D721Med (cell line): ENCODE measurements at places on chromosomes 2 and 18.
A peak's percentile ranks its signal among the peaks of the same experiment; 100 is the strongest.

DNA sequence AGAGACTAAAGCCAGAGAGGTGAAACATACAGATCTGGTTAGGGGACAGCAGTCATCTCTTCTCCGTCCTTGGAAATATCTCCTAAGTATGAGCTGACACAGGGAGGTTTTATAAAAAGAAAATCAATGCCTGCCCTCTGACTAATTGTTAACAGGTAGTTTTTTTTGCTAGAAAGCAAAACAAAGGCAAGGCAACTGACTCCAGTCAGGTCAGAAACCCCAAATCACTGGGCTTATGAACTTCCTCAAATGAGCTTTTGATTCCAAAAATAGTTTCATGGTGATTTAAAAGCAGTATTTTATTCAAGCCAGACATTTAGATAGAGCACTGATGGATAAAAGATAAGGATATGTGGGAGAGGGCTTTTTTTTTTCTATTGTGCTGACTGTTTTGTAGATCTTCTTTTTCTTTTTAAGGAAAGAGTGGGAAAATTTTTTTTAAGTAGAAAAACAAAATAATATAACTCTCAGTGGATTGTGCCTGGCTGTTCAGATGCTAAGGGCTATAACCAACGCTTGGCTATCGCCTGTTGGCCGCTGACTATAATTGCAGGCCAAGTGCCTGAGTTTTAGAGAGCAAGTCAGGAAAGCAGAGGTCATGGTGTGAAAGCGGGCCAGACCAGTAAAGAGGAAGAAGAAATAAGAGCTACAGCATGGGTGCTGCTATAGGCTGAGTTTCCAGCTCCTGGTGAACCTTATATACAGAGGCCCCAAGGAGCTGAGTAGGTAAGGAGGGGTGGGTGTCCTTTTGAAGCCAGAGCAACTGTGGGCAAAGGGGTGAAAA, 44.9 kb downstream of the MRPL35 start:
- no peak for DNase-seq

DNA sequence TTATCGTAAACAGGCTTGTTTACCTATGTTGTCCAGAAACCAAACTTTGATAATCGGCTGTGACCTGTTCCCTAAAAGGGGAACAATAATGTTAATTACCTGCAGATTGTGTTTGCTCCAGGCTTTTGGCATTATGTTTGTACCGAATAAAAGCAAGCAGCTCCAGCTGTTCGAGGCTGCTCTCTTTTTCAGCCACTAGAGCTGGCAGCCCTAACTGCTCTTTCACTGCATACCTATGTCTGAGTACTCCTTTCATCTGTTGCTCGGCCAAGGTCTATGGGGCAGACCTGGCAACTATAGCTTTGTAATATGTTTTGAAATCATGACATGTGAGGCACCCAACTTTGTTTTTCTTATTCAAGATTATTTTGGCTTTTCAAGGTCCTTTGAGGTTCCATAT, 77.8 kb upstream of the EHBP1 start:
- DNase-seq, result no peak

- no peak for DNase-seq
These were observed 30.1 kb upstream of the SERPINE2 start for GRCh38 chr2:224069172-224069571.

DNA sequence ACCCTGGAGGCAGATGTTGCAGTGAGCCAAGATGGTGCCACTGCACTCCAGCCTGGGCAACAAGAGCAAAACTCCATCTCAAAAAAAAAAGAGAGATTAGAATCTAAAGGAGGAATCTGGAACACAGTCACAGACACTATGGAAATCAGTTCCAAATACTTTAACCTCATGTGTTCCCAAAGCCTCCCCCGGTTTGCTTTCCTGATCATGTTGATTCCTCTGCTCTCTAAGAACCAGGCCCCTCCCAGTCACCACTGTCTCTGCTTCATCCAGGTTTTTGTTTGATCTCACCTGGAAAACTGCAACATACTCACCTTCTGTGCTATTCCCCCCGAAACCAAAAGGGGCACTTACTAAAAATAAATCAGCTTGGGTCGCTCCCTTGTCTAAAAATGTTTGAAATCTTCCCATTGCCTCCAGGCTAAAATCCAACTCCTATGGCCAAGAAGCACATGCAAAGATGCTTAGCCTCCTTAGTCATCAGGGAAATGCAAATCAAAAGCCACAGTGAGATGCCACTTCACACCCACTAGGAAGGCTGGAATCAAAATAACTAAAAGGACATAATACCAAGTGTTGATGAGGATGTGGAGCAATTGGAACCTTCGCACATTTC, 6.2 kb upstream of the NEU2 start:
- no peak for DNase-seq

DNA sequence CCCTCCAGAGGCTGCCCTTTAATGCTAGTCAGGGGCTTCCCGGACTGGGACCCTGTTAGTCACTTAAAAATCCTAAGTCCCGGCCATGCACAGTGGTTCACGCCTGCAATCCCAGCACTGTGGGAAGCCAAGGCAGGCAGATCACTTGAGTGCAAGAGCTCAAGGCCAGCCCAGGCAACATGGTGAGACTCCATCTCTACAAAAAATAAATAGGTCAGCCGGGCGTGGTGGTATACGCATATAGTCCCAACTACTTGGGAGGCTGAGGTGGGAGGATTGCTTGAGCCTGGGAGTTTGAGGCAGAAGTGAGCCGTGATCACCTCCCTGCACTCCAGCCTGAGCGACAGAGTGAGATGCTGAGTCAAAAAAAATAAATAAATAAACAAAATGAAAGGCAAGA, 17.2 kb upstream of the KCNG2 start:
- no peak for DNase-seq

DNA sequence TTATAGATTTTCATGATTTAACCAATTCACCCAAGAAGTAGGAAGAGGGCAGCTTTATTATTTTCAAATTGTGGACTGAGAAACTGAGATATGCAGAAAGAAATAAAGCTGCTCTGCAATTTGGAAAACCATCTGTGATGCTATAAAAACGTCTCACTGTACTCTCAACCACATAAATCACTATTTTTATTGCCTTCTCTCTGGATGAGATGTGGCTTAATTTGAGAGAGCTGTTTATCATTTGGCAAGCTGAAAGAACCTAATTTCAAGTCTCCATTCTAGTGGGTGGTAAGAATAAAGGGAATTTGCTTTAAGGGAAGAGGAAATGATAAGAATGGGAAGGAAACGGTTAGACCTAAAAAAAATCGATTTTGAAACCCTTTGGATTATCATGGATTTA, 49.9 kb upstream of the CYP1B1 start:
- no peak for DNase-seq

DNA sequence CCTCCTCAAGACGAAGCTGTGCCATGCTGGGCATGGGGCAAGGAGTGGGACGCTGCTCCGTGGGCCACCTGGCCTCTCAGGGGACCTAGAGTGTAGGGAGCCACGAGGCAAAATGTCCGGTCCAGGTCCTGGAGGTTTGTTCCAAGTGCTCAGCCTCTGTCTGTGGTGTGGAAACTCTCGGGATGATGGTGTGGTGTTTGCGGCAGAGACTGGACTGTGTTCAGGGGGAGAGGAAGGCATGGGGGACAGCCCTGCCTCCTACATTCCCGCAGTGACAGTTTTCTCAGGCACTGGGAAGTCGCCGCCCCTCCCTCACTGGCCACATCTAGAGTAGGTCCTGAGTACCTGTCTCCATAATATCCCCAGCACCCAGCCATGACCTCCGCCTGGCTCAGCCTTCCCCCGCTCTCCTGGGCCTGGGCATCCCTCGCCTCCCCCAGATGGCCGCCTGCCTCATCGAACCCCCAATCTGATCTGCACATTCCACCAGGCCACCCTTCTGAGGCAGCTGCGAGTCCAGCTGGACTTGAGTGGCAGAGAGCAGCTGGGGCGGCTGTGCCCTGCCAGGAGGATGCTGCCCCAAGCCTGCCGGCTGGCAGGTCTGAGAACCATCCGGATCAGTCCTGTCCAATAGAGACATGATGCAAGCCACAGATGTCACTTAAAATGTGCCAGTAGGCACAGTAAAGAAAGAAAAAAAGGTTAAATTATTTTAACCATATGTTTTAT, 6.2 kb downstream of the KCNIP3 start:
- no peak for DNase-seq

DNA sequence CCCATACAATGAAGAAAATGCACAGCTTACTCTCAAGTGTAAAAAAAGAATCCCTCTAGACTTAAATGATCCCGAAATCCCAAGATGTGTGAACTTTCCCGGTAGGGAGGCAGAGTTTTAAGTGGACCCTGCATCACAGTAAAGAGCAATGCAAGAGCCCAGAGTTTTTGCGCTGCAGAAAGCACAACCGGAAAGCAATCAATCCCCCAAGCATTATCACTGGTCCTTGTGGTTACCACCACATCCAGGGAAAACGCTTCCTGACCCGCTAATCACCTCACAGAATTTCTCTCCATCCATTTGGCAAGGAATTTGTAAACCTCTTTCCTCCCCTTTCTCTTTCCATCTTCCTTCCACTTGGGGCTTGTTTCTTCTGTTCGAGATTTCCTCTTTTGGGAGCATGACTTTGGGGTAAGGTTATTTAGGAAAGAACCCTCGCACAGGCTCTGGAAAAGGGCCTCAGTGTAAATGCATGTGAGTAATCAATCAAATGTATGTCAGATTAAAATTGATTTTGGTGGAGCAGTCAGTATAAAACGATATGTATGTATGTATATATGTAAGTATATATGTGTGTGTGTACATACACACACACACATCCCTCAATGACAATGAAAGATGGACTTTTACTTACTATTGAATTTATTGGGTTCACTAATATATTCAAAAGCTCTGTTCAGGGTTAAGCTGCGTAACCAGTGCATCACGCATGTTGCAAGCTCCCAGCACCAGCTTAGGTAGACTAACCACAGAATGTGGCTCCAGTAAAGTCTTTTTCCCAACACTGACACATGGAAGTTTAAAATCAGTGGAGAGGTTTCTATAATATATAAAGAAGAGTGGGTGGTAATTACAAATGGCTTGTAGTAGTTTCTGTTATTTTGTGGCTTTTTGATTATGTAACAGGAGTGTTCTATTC, 1.6 kb downstream of the PLCL1 start:
- DNase-seq, result no peak

DNA sequence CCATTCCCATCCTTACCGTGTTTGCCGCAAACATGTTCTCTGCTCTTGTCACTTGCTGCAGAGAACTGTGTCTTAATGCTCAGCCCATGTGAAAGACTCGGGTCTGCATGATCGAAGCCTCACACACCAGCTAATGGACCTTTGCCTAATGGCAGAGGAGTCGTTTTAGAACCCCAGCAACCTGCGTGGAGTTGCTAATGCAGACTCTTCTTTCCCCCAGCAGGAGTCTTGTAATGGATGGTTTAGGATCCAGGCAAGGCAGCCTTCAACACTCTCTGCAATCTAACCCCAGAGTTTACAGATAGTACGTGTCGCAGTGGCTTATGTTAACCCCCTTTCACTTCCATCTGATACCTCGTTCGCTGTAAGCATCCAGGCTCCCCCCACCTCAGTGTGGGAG, 316.4 kb downstream of the AGAP1 start:
- DNase-seq, result no peak

DNA sequence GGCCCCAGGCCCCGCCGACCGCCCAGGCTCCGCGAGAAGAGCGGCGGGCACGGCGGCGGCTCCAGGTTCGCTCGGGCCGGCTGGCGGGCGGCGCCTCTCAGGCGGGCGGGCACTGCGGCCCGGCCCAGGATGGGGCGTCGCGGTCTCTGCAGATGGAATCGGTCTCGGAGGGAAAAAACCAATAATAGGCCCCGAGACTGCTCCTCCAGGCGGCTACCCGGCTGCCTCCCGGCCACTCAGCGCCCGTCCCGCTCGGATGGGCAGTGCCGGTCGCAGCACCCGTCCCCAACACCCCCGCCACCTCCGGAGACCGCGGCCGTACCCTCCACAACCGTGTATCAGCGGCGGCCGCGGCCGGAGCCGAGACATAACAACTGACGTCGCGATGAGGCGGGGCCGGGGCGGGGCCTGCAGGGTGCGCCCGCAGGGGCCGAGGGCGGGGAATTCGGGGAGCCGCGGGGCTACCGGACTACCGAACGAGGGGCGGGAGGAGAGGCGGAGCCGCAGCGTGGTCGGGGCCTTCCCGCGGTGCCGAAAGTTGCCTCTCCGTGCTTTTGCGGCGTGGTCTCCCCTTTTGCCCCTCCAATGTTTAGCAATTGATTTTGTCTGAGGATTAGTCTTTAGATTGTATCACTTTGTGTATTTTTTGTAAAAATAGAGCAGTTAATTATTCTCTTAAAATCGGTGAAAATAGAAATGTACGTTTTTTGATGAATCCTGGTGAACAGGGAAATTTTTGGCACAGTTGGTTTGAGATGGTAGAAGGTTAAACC, at the start of gene RNF103:
RNF103 (minus strand) TSS at position 372 of the 773 bp plus-strand sequence. CDS start 979 bp downstream, outside the sequence.
- peak; percentile 78 for DNase-seq

DNA sequence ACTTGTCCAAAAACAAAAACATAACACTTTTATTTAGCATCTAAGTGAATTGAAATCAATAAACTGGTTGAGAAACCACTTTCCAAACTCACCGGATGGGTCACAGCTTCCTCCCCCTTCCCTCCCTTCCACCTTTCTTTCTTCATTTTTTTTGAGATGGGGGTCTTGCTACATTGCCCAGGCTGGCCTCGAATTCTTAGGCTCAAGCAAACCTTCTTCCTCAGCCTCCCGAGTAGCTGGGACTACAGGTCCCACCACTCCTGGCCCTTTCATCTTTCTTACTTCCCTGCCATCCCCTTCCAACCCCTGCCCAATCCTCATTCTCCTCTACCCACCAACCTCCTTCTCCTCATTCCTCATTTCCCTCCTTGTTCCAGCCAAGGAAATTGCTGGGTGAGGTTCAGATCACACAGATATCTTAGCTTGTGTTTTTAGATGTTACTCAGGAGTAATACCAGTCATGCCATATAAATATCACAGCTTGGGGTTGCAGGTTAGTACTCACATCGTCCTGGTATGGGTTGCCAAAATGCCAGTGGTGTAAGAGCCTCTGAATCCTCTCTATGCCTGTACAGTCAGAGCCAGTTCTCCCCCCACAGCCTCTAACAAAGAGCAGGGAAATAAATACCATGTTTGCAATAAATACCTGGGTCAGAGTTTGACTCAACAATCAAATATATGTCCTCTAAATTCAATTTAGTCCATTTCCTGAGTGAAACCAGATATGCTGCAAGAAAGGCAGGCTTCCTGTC, 132.7 kb upstream of the NDUFV2 start:
- DNase-seq, result no peak

GRCh38 chr2:146978577-146979555, 866.0 kb upstream of the ACVR2A start:
- DNase-seq, result no peak

DNA sequence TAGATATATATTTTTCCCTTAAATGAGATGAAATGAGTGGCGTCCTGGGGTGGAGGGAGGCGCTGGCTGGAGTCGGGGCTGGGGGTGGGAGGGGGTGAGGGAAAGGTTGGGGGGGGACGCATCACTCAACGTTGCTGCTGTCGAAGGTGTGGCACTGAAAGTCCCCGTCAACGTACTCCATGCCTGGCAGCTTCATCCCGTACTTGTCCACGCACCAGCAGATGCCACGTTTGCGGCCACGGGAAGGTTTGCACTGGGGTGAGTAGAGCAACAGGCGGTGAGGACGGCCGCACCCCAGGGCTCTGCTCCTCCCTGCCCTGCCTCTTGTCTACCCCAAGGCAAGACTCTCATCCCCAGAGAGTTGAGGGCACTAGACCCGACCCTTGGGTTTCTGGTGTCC, 18.7 kb downstream of the IGFBP5 start:
- DNase-seq, result no peak

- DNase-seq, result no peak
These were observed 35.8 kb downstream of the SKOR2 start for GRCh38 chr18:47215554-47216138.

GRCh38 chr2:68969736-68970490, 4.5 kb upstream of the GKN1 start:
- DNase-seq, result no peak
